ENCODE measurements at places on chromosomes 4 and X.
A peak's percentile ranks its signal among the peaks of the same experiment; 100 is the strongest.

GRCh38 chrX:152086141-152086540, 52.2 kb downstream of the MAGEA10 start:
- DNase-seq: no peak

DNA sequence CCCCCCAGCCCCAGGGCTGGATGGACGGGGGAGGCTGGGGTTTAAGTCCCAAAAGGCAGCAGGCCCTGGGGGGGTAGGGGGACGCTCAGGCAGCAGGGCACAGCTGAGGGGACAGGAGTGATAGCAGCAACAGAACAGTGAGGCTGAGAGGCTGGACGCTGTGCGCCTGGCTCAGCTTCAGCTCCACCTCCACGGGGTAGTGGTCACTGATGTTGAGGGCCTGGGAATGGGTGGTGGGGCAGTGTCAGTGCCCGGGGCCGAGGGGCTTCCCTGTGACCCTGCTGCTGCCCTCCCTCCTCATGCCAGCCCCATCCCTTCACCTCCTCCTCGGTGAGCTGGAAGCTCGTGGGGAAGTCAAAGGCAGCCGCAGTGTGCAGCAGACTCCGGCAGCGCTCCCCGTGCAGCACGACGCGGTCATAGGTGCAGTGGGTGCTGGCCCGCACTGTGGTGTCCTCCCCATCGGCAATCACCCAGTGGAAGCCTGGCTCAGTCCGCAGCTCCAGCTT, 4.5 kb downstream of the RPL10 start:
- DNase-seq: no peak

GRCh38 chr4:171266671-171267070, 546.5 kb upstream of the GALNTL6 start:
- DNase-seq: no peak

DNA sequence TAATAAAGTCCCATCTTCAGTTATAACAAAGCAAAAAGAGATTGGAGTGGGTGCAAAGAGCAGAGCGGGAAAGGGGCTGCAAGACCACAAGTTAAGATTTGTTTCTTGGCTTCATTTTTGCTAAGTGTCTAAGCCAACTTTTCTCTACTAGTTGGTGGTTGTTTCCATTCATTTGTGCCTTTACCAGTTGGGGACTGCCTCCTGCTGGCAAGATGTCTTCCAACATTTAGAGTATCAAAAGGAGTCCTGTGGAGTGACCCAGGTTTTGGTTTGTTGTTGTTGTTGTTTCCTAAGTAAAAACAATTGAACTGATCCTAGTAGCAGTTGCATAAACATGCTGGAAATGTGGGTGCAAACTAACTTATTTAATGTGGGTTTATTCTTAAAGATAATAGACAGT, 121.1 kb downstream of the SPATA18 start:
- no peak for DNase-seq

GRCh38 chrX:13254076-13254785, 65.6 kb downstream of the ATXN3L start:
- DNase-seq: no peak

DNA sequence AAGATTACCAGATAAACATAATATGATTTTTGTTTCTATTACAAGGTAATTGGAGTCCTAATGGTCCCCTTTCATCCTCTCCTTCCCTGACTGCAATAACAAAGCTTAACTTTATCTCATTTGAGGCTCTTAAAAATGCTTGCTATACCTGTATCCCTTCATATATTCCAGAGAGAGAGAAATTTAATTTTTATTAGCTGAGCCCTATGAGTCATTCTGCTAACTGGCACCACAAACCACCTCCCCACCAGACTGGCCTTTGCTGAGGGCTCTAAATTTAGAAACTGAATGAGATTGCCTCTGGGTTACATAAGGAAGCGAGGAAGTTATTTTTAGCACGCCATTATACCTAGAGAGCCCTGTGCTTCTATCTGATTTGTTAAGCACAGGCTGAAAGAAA, 27.4 kb downstream of the CBLL2 start:
- DNase-seq: no peak

DNA sequence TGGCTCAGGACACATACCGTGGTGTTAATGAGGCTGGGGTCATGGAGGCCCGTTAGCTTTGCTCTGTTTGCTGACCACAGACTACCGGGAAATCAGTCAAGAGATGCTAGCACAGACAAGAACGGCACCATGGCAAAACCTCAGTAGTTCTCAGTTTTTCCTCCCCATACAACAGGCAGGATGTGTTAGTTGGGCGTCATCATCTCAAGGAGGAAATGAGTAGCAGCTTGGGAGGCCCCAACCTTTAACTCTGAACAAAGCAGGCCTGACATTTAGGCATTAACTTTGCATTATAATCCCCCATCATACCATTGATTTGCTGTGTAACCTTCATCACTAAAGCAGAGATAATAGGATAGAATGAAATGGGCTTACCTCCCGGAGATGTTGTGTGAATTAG, 714.2 kb downstream of the RPA4 start:
- DNase-seq: no peak

GRCh38 chr4:151997461-151997860, 236.7 kb upstream of the GATB start:
- no peak for DNase-seq

- no peak for DNase-seq
These were observed 1629.2 kb upstream of the ADGRL3 start for GRCh38 chr4:59570860-59571476.

- no peak for DNase-seq
These were observed 121.3 kb upstream of the JADE1 start for GRCh38 chr4:128688033-128688721.

DNA sequence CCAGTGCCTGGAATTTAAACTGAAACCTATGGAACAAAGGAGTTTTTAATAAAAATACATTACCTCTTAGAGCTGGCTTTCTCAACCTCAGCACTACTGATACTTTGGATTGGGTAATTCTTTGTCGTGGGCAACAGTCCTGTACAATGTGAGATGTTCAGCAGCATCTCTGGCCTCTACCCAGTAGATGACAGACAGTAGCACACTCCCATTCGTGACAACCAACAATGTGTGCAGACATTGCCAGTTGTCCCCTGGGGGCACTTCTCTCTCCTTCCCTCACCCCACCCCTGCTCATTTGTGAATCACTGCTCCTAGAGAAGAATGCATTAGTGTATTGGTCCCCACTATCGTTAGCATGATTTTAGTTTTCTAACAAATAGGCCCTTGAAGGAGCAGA, 16.2 kb downstream of the GPAT3 start:
- DNase-seq: no peak

GRCh38 chrX:110541266-110541665, 182.6 kb downstream of the RTL9 start:
- no peak for DNase-seq

- DNase-seq: no peak
These were observed 209.9 kb upstream of the ETNPPL start for GRCh38 chr4:108972613-108973283.

GRCh38 chrX:14528629-14529289, 577 bp upstream of the GLRA2 start:
- DNase-seq: peak; percentile 5

DNA sequence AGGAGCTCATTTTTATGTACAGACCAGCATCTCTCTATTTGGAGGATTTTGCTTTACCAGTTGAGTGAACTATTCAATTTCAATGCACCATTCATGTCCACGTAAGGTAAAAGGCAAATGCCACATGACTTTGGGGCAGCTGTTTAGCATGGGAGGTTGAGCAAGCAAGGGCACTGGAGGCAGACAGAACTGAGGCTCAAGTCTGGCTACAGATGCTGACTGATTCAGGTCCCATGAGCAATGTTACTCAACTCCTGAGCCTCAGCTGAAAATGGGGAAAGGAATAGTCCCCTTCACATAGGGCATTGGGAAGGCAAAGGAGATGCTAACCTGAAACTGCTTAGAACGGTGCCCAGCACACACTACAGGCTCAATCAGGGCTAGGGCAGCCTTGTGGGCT, 93.0 kb upstream of the MTM1 start:
- DNase-seq: no peak

GRCh38 chr4:150280975-150281374, 202.7 kb downstream of the DCLK2 start:
- DNase-seq: no peak

DNA sequence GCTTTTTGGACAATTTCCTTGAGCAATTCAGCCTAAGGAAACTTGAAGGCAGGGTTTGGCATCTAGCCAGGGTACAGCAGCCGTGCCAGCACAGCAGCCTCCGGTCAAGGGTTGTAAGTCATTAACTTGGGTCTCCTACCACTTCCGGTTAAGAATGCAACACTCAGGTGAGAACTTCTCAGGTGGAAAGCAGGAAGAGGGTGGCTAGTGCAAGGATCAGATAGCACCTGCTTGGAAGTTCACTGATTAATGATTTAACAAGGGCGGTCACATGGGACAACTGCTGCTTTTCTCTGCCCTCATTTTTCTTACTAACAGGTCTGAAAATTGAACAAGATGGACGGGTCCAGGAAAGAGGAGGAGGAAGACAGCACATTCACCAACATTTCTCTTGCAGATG, 30.1 kb upstream of the SCOC start:
- no peak for DNase-seq

GRCh38 chr4:48985976-48986653, at the start of gene CWH43:
Gene CWH43, plus strand, starts transcription at chr4:48986275. Its CDS starts 155 bp downstream, at chr4:48986430.
- DNase-seq: no peak

- DNase-seq: no peak
These were observed 50.9 kb downstream of the TSPAN7 start for GRCh38 chrX:38612281-38612680.
